ENCODE measurements at places on chromosomes 7 and 10. TPM values are rescaled to one million over a fixed set of nuclear protein-coding genes. Genes with fewer than 3 reads are reported as not detected.

DNA sequence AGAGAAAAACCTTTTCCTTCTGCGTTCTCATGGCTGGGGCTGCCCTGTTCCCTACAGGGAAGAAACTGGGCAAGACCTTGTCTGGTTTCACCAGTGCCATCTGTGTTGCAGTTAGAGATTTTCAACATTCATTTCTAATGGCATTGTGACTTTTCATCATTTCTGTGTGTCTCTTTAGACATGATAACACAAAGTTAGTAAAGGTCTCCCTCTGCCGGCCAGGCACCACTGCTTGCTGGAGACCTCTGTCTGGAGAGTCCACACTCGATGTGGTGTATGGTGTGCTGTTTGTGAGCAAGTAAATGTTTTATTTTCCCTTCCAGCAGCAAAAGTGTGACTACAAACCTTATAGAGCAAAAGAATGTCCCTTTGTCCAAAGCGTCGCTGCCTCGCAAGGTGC is 213.5 kb downstream of the PAXIP1 start:
- no peak overlapping the region for H3K4me3 ChIP-seq
- no peak for DNase-seq
- H3K27ac ChIP-seq: no peak overlapping the region
- H3K4me1 ChIP-seq: no peaks in the 10 kb centered on the region

DNA sequence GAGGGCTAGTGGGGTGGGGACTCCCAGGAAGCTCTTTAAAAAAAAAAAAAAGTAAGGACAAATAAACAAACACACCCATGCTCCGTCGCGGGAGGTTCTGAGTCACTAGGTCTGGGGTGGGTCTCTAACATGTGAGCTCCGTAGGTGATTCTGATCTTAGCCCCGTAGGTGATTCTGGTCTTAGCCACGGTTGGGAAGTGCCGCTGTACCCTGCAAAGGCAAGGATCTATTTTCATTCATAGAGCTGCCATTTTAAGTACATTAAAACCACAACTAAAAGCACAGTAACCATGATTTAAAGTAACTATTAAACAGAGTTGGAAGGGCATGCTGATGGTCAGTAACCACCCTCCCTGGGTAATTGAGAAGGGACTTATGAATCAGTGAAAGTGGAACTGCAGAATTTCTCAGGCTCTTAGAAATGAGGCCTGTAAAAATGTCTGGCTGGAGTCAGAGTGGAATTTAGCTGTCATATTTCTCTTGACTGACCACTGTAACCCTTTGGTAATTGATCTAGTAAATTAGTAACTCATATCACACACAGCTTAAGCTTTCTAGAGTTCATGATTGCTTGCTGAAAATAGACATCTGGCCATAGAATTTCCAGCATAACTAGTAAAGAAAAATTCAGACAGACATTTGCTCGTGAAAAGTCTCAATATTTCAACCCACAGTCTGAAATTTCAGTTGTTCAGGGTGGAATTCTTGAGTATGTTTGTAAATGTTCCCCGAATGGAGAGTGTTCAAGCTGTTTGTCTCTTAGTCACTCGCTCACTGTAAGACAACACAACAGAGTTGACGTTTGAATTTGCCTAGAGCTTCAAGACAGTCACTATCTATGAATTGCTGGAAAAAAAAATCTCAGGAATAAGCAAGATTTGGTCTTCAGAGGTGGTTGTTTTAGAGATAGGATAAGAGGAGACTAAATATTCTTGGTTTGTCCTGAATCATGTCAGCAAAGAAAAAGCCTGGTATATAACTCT is 34.2 kb upstream of the TCF7L2 start:
- no peaks in the 10 kb centered on the region for H3K36me3 ChIP-seq
- H3K27ac ChIP-seq: no peak overlapping the region
- no peak overlapping the region for H3K4me3 ChIP-seq
- H3K27me3 ChIP-seq: no peaks in the 10 kb centered on the region

GRCh38 chr10:23198940-23199767 is 7.0 kb downstream of the PTF1A start:
- H3K27ac ChIP-seq: no peak overlapping the region
- H3K27me3 ChIP-seq: peaks cover 41% of the 10 kb centered on the region
- H3K4me1 ChIP-seq: no peaks in the 10 kb centered on the region
- H3K4me3 ChIP-seq: no peak overlapping the region
- DNase-seq: no peak

GRCh38 chr10:10803278-10803677 is 214.4 kb upstream of the CELF2 start:
- DNase-seq: no peak
- H3K27ac ChIP-seq: no peak overlapping the region
- H3K4me3 ChIP-seq: no peak overlapping the region
- H3K36me3 ChIP-seq: no peaks in the 10 kb centered on the region

GRCh38 chr7:37385787-37386186 is 62.9 kb downstream of the ELMO1 start:
- no peaks in the 10 kb centered on the region for H3K36me3 ChIP-seq
- H3K27me3 ChIP-seq: no peaks in the 10 kb centered on the region
- no peak overlapping the region for H3K4me3 ChIP-seq
- no peak overlapping the region for H3K27ac ChIP-seq
- H3K4me1 ChIP-seq: no peaks in the 10 kb centered on the region

The ABCB1 gene
- polyA plus RNA-seq: 0.15 TPM

The A1CF gene
- not detected for polyA plus RNA-seq
